ENCODE measurements at places on chromosomes 7 and 10. TPM values are rescaled to one million over a fixed set of nuclear protein-coding genes. Genes with fewer than 3 reads are reported as not detected.

DNA sequence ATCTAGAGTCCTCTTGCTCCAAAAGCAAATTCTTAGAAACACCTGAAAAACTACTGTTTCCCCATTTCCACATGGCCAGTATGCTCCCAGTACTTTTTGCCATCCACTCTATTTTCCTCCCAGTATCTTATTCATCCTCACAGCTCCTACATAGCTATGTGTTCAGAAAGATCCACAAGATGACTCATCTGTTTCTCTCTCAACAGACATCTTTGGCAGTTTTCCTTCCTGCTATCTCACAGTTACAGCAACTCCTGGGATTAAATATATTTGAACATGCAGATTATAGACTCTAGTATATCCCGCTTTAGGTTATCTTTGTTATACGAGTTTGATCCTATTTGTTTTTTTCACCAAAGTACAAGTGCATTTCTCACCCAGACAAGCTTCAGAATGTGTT lies 675.6 kb upstream of the POT1 start:
- no peak for DNase-seq

DNA sequence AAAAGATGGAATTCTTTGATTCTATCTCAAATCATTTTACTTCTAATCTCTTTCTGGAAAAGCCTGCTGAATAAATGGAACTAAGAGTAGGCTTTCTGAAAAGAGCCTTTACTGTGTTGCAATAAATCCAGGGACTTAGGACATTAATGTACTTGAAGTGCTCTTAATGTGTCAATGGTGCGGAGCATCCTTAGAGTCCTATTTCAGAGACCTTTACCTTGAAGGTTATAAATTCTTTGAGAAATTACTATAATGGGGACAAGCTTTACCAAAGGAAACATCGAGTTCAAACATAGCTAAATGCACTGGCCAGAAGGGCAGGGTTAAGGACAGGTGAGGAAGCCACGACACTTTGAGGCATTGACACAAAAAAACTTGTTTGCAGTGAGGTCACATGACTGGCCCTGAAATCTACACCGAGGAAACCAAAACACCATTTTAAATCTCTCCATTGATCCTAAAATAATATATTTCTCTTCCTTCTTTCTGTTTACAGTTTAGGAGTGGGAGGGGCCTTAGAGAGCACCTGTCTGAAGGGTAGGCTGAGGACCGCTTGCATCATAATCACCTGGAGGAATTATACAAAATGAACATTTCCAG lies 48.1 kb upstream of the EXOC6 start:
- no peak for DNase-seq

DNA sequence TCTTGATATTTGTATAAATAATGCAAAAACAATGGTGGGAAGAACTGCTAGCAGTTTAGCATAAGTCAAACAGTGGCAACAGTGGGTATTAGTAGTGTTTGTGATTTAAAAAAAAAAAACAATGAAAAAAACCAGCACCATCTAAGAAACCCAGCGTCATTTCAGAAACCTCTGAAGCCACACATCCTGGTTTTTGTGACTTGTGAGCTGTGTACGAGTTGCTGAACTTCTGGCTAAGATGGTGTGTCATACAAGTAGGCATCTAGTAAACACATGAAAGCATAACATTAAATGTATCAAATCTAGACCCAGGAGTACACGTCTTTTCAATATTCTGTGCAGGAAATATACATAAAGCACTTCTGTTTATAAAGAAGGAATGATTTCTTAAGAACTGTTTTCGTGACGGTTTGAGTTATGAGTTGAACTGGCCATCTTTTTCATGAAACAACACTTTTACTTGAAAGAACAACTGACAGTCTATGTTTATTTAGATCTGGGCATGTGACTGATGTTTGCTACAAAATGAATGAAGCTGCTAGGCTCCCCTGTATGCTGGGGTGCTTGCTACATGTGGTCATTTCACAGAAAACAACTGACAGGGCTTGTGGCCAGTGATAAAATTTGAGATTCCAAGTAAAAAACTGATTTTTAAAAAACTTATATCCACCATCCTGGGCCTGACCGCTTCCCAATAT lies 143.5 kb downstream of the PIP4K2A start:
- peak; percentile 45 for DNase-seq

GRCh38 chr10:79380946-79381721 lies 33.9 kb downstream of the PPIF start:
- DNase-seq = no peak

DNA sequence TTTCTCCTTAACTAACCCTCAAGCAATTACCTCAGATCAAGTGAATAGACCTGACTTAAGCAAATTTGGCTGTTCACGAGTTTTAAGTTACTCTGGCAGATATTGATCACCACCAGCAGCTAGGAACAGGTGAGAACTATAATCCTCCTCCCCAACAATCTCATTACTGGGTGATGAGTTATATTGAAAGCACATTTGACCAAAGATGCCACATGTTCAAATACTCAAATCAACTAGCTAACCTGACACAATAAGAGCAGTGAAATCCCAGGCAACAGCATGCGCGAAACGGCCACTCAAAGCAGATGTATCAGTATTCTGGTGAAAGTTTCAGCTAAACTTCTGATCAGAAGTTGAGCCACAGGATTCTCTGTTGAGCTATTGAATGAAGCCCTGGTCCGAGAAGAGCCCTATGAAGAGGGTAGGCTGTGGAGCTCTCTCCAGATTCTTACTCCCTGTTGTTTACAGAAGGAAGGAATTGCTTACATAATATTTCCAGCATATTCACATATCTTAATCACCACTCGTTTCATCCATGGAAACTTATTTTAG lies 52.6 kb downstream of the CAV1 start:
- DNase-seq = no peak

- DNase-seq = no peak
Measured at GRCh38 chr10:133439517-133440461, 14.0 kb upstream of the SCART1 start.

The WNT16 gene
- not detected for total RNA-seq

The OR6V1 gene
- not detected for total RNA-seq

- DNase-seq = no peak
Measured at GRCh38 chr7:22654831-22655230, 72.2 kb upstream of the IL6 start.

DNA sequence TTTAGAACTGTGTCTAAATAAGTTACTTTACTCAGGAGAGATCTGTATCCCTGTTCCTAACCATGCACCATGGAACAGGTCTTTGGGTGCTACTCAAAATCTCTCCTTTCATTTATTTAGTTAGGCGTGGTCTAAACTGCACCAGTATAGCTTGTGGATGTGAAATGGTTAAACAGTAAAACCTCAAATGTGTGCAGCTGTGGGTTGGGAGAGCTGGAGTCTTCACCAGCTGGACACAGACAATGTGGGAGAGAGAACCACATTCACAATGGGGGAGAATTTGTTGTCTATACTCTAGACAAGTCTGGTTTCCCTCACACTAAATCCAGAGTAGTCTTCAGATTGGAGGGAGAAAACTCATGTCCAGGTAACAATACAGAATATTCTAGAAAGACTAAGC lies 31.2 kb upstream of the IKZF1 start:
- DNase-seq = no peak

DNA sequence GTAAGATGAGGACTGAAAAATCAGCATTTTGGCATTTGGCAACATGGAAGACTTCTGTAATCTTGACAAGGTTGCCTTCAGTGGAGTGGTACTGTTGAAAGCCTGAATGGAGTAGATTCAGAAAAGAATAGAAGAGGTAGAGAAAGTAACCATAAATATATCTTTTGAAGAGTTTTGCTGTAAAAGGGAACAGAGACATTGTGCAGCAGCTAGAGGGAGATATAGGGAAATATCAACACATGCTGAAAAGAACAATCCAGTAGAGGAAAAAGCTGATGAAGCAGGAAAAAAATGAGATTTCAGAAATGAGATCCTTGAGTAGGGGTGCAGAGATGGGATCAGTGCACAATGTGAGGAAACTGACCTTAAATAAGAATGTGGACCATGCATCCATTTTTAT lies 60.0 kb downstream of the RAPGEF5 start:
- no peak for DNase-seq

The SDHAF3 gene
- 30.7 TPM for total RNA-seq

DNA sequence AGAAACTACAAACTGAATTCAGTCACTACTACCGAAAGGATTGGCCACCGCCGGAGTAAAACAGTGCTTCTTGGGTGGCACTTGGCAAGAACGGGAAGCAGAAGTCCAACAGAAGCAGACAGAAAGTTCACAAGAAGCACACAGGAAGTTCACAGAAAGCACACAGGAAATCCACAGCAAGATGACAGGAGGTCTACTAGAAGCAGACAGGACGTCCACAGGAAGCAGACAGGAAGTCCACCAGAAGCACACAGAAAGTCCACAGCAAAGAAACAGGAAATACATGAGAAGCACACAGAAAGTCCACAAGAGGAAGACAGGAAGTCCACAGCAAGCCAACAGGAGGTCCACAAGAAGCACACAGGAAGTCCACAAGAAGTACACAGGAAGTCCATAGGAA lies 399.2 kb upstream of the AUTS2 start:
- DNase-seq = no peak

GRCh38 chr7:73577627-73578341 lies 595 bp downstream of the TBL2 start:
- peak; percentile 23 for DNase-seq

DNA sequence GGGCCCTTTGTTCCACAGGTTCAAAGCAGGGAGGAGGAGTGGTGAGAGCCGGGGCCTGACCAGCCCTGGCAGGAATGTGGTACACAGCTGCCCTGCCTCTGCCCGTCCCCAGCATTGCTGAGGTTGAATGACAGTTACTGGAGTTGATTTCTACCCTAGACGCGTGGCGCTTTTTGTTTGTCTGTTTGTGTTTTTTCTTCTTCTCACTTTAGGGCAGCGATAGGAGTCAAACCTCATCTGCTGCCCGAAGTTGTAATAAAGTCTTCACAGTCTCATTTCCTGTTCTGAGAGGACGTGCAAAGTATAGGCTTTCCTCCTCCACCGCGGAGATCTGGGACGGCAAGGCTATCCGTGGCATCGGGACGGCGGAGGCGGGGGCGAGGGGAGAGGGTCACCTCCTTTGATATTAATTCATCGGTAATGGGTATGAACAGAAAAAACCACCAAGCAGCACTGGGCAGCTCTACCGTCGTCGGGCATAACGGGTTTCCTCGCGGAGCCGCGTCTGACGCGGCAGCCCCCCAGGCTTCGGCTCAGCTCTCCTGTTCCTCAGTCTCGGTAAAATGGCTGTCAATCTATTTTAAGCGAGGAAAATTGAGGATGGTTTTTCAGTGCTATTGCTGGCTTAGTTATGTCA lies 160.8 kb downstream of the LRMDA start:
- DNase-seq = no peak

The ZNF503 gene
- total RNA-seq = 0.07 TPM

The HACD1 gene
- 1.9 TPM for total RNA-seq

DNA sequence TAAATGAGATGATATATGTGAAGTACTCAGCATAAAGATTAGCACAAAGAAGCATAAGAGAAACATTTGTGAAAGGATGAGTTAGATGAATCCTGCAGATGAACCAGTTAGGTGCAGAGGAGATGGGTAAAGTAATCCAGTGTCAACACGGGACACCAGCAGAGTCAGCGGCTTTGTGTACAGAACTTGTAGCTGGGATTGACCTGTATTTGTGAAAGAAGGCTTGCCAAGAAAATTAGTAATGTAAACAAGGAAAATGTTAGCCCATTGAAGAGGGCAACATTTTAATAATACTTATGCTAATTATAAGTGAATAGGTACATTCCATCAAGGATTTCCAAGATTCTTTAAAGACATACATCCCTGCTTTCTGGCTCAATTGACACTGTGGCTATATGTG lies 255.7 kb downstream of the PTEN start:
- no peak for DNase-seq

- no peak for DNase-seq
Measured at GRCh38 chr10:71998840-71999194, 34.6 kb downstream of the CHST3 start.

The SEMA4G gene
- 0.59 TPM for total RNA-seq

- no peak for DNase-seq
Measured at GRCh38 chr10:31918671-31919409, 9.8 kb downstream of the ARHGAP12 start.

DNA sequence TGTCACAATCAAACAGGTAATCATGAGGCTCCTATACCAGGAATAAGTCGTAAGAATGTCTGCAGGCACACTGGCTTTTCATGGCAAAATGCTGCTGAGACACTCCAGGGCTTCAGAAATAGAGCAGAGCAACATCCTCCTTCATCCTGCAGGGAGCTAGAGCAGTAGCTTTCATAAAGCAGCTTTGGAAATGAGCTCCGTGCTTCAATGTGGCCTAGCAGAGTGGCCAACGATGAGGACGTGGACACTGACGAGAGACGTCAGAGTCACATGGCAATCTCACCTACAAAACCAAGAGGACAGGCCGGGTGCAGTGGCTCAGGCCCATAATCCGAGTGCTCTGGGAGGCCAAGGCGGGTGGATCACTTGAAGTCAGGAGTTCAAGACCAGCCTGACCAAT lies 9.8 kb downstream of the COBL start:
- no peak for DNase-seq

GRCh38 chr7:52962402-52963076 lies 72.9 kb upstream of the POM121L12 start:
- DNase-seq = no peak

The SLC26A3 gene
- not detected for total RNA-seq

DNA sequence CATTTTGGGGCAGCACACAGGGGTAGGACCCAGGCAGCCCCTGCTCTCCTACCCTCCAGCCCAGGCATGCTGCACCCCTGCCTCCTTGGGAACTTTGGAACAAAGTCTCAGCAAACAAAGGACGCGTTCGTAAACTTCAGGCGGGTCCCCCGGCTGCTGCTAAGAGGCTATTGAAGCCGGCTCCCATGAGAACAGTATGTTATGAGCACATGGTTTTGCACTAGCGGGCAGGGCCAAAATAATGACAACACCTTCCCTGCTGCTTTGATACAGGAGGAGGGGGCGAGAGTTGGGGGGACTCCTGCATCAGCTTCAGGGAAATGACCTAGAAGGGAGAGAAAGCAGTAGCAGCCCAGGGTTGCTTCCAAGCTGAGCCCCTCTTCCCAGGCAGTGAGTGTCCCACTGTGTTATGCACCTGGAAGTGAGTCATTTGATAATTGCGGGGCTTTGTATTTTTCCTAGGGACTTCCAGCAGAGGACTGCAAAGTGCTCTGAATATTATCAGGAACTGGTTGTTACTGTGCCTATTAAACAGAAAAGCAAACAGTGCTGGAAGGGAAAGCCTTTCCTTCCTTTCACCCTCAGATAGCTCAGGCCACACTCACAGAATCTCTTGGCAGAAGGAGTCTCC lies 6.9 kb downstream of the ITPRIP start:
- no peak for DNase-seq

- DNase-seq = peak; percentile 6
Measured at GRCh38 chr10:93745408-93746065, 12.2 kb upstream of the LGI1 start.

The EPHB6 gene
- 22.1 TPM for total RNA-seq

GRCh38 chr10:132459301-132460003 lies 62.5 kb downstream of the PWWP2B start:
- DNase-seq = peak; percentile 1

DNA sequence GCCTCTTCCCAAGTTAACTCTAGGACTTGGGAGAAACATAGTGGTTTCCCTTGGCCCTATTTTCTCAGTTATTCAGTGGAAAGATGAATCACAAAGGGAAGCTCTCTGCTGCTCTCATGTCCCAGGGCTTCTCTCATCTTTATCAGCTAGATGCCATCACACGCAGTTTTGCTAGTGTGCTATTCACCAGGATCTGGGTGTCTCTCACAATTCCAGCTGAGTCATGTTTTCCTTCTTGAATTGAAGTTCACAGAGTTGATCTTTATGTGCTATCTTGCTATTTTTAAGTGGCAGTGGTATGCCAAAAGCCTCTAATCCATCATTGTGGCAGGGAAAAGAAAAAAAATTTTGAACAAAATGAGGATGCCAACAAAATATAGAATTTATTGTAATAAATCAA lies 101.3 kb downstream of the TWIST1 start:
- DNase-seq = no peak
